ENCODE measurements at places on chromosomes 4 and X. TPM values are rescaled to one million over a fixed set of nuclear protein-coding genes. Genes with fewer than 3 reads are reported as not detected.
A peak's percentile ranks its signal among the peaks of the same experiment; 100 is the strongest.

GRCh38 chr4:87174672-87175071, 45.7 kb downstream of the KLHL8 start:
- DNase-seq, result no peak

DNA sequence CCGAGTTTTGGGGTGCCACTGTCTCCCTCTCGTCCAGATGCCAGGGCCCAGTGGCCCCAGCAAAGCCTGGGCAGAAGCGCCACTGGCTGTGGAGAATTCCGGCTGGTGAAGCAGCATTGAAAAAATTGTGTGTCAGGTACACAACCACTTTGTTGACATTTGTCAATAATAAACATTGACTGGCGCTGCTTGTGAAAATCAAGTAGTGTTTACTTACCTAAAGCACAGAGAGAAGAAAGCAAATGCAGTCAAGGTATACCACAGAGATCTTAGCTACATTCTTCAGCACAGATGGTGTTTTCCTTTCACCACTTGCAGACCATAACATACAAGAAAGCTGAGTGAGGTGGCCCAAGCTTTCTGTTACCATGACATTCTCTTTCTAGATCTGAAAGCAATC, 14.5 kb upstream of the SLC7A11 start:
- DNase-seq, result no peak

The NPY2R gene
- total RNA-seq, result not detected

DNA sequence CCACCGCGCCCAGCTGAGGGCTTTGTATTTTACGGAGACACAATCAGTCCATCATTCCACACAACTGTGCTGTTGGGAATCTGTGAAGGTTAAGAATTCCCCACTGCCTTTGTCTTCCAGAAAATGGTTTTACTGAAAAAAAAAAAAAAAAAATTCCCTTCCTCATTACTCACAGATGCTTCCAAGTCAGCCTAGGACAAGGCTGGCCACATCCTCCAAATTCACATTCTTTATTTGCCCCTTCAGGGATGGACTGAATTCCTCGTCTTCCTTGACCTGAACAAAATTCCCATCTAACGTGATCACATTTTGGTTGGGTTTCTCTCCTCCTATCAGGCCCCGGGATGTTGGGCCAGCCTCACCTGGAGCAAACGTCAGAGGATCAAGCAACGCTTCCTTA, 130.3 kb downstream of the DHRSX start:
- DNase-seq, result no peak

- no peak for DNase-seq
Measured at GRCh38 chrX:10654960-10655359, 34.6 kb upstream of the MID1 start.

DNA sequence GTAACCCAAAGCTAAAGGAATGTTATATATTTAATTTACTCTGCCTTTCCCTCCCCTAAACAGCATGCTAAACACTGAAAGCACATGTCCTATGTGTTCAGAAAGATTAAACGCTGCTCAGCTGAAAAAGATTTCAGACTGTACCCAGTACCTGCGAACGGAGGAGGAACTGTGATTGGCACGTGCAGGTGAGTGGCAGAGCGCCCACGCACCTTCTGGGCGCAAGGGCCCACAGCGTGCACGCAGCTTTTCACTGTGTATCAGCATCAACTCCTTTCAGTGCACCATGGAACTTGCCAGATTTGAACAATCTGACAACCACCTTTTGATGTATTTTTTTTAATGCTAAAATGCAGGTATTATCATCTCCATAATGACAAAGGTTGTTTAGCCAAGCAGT, 87.7 kb downstream of the RFC1 start:
- DNase-seq, result no peak

The REELD1 gene
- not detected for total RNA-seq

GRCh38 chr4:173929921-173930320, 353.5 kb downstream of the FBXO8 start:
- no peak for DNase-seq

- DNase-seq, result no peak
Measured at GRCh38 chr4:80189956-80190677, 7.2 kb upstream of the PRDM8 start.

The TRIM61 gene
- total RNA-seq, result not detected

DNA sequence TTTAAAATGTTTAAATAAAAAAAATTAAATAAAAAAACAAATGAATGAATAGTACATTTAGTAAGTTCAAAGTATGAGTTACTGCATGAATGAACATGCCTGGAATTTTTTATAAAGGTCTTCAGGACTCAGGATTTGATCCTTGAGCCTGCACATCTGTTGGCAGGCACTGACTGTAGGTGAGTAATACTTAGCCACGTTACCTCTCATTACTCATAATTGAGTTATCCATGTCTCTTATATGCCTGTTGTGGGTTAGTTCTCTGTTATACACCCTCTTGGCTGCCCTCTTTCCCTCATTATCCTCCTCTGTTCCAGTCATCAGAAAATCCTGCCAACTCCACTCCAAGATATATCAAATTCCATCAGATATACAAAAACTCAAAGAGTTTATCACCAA, 276.0 kb downstream of the FBXW7 start:
- DNase-seq, result peak; percentile 28

DNA sequence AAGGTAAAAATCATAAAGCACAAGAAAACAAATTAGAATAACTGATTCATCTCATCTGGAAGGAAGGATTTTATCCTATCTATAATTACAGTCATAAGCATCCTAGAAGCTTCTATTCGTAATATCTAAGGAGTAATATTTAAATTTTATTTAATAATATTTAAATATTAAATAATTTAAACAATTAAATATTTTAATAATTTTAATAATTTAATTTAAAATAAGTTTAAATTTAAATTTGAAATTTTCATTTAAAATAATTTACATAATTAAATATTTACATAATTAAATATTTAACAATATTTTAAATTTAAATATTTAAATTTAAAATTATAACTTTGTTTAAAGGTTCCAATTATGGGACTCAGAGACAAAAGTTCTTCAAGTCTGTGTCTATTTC, 127.5 kb upstream of the GK2 start:
- no peak for DNase-seq

- DNase-seq, result no peak
Measured at GRCh38 chrX:132750331-132751062, 207.9 kb downstream of the HS6ST2 start.

DNA sequence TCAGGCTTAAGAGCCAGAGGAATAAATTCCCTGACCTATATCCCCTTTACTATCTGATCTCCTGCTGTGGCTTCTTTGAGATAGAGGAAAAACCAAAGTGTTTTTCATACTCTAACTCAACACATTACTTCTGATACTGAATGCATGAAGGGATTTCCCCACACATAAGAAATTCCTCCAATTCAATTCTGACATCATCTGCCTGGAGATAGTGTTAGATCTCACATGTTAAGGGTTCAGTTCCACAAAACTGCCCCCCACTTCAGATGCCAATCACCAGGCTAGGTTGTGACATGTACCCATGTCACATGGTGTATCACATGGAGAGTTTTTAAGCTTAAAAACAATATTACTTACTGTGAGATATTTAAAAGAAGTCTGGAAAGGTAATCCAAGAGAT, 46.8 kb downstream of the GSTCD start:
- DNase-seq, result no peak

DNA sequence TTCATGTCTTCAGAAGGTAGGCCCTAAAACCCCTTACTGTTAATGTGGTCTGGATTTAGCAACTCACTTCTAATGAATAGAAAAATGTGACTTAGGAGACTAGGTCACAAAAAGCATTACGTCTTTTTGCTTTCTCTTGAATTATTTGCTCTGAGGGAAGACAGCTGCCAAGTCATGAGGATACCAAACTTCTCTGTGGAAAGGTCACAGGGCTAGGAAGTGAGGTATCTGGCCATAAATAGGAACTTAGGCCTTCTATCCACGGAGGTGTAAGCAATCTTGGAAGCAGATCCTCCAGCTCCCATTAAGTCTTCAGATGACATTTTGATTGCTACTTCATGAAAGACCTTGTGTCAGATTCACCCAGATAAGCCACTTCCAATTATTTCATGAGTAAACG, 120.6 kb downstream of the JADE1 start:
- DNase-seq, result no peak

The ASB9 gene
- total RNA-seq, result 4.8 TPM

The PFKFB1 gene
- not detected for total RNA-seq

DNA sequence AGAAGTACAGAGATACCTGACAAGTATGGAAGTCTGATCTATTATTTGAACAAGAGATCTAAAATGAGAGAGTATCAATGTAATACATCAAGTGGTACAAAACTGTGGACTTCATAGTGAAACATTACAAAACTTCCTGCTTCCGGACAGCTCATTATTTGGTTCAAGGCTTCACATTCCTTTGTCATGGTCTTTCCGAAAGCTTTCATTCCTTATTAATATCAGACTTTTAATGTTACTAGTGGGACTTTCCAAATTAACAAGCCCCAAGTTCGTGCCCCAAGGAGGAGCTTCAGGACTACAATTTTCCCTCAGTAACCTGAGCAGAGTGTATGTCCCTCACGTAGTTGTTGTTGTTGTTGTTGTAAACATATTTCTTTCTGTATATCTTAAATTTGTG, 1.2 kb downstream of the CHIC2 start:
- no peak for DNase-seq

DNA sequence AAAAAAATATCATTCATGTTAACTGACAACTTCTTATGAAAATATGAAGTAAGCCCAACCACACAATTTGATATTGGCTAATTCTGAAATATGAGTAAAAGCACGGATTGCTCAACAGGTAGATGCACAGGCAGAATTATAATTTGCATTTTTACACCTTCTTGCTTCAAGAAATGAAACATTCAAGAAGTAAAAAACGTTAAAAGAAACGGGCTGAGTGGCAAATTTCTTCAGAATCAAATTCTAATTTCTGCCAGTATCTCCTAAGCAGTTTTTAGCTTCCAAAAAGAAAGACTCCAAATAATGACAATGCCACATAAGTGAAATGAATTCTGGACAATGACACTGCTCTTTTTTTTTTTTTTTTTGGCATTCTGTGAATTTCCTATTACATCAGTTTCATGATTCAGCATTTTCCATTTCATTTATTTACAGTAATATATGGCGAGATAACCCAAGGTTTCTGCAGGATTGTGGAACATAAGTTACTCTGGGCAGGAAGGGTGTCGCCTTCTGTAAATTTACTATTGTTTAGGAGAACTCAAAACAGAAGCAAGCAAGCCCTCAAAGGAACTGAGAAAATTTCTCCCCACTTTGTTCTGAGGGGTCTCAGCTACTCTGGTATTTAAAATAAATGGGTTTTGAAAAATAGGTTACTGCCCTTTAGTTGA, 1.4 kb downstream of the SEL1L3 start:
- DNase-seq, result no peak

- no peak for DNase-seq
Measured at GRCh38 chrX:131955099-131955777, 67.9 kb upstream of the STK26 start.

- no peak for DNase-seq
Measured at GRCh38 chr4:26337612-26338011, 16.8 kb downstream of the RBPJ start.

GRCh38 chrX:25028726-25029125, 13.0 kb upstream of the ARX start:
- no peak for DNase-seq

- peak; percentile 34 for DNase-seq
Measured at GRCh38 chrX:140439476-140439875, 65.4 kb downstream of the SOX3 start.

The SMIM31 gene
- not detected for total RNA-seq

The RBMXL3 gene
- not detected for total RNA-seq

GRCh38 chr4:129193357-129194100, 97.6 kb downstream of the C4orf33 start:
- no peak for DNase-seq

The HSD17B13 gene
- total RNA-seq, result not detected

DNA sequence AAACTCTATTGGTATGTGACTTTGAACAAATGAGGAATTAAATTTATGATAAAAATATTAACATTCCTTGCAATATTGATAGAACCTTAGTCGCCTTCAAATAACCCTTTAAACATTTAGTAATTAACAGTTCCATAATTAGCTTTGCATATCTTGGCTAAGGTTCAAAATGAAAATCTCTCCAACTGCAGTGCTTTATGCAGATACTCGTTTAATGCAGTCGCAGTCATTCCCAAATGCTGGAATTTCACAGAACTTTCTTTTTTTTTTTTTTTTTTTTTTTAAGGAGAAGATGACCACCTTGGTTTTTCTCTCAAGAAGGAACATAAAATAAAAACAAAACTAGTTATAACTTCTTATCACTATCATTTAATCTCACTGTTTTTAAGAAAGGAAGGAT, 5.2 kb downstream of the RAPGEF2 start:
- no peak for DNase-seq

DNA sequence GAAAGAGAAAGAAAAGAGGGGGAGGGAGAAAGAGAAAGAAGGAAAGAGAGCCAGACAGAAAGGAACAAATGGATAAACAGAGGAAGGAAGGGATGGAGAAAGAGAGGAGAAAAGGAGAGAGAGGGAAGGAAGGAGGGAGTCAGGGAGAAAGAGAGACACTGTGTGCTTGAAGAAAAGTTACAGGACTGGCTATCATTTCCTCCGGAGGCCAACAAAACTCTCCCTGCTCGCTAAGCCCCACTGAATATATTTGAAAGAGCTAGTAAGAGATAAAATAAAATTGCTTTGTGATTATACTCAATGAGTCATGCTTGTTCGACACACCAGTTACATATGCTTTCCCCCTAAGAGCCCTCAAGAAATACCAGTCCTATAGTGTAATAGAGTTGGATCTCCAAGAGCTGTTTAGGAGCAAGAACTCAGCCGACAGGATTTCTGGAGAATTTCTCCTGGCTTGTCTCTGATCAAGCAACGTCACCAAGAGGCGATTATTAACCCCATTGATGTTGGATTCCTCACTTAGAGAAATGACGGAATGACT, 102.2 kb downstream of the MXRA5 start:
- DNase-seq, result peak; percentile 51

The SMIM10 gene
- 2.7 TPM for total RNA-seq

GRCh38 chr4:86596807-86597206, 2.7 kb downstream of the PTPN13 start:
- DNase-seq, result no peak

The DRD5 gene
- total RNA-seq, result not detected

DNA sequence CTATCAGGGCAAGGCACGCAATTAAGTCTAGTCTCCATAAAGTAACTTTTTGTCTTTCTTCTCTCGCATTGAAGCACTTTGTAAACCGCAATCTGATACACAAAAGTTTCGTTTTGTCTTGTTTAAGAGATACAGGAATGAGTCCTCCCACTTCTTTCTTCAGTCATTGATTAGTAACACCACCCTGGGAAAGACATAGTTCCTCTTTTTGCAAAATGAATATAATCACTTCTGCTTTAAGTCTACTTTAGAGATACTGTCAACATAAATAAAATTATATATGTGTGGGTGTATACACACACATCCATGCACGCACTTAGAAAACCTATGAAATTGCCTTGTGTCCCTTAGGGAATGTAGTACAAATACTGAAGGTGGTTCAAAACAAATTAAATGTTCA, 11.7 kb downstream of the COQ2 start:
- DNase-seq, result no peak

DNA sequence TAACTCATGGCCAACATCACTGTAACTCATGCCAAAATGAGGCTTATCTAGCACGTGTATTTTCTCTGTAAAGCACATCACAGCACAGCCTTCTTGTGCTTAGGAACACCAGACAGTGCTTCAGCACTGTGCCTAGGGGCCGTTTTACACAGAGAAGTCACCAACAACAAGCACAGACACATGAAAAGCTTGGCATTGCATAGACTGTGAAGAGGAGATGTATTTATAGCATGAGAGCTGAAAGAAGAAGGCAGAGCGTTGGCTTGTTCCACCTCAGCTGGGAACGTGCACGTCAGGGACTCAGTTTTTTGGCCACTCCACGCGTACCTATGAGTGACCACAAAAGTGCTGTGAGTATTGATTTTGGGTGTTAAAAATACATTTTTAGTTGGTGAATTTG, 116.3 kb upstream of the SFRP2 start:
- no peak for DNase-seq

All from Daoy (cell line).